ENCODE measurements at places on chromosomes 3 and 15. TPM values are rescaled to one million over a fixed set of nuclear protein-coding genes. Genes with fewer than 3 reads are reported as not detected.

The BBS4 gene
- 17.7 TPM for total RNA-seq

The PLSCR2 gene
- not detected for total RNA-seq

The POTEB3 gene
- not detected for total RNA-seq

- H3K4me3 ChIP-seq: peak overlapping the region; percentile 82
- peaks cover 8% of the 10 kb centered on the region for H3K4me1 ChIP-seq
- no peak overlapping the region for H3K27ac ChIP-seq
- DNase-seq: peak; percentile 59
- H3K36me3 ChIP-seq: no peaks in the 10 kb centered on the region
These were observed 788 bp downstream of the FOXB1 start for GRCh38 chr15:60004846-60005351.

DNA sequence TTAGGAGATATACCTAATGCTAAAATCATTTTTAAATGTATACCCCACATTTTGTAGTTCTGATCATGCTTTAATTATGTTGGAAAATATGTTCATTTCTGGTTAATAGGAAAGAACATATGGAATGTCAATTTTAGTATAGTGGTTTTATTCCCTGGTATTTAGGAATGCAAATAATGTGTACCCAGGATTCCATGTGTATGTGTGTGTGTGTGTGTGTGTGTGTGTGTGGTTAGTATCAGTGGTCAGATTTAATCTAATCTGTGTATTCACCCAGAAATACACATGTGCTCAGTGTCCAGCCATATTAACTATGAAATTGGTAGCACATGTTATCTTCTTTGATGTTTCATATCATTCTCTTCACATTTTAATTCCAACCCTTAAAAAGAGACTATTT lies 233.5 kb upstream of the DCBLD2 start:
- H3K27me3 ChIP-seq: no peaks in the 10 kb centered on the region
- no peaks in the 10 kb centered on the region for H3K36me3 ChIP-seq
- DNase-seq: no peak

Measured in glutamatergic neuron (in vitro differentiated cells).